Adipocyte (in vitro differentiated cells): ENCODE measurements at places on chromosomes 3 and 15.

- DNase-seq = peak; percentile 78
Observed at GRCh38 chr15:60328852-60329443, 68.8 kb downstream of the ANXA2 start.

DNA sequence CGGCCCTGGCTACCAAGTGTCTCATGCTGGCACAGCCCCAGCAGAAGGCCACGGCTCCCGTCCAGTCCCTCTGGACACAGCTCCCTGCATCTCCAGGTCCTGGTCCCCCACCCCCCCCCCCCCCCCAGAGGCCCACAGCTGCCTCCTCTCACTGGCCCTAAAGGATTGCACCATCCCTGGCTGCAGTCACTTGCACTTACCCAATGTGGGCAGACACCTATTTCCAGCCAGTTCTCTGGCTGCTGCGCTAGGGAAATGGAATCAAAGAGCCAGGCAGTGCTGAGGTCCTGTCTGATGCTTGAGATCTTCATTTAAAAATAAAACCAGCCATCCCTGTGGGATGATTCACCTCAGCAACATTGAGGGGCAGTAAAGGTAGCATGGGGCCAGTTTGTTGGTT, 346.4 kb downstream of the OCA2 start:
- no peak for DNase-seq

DNA sequence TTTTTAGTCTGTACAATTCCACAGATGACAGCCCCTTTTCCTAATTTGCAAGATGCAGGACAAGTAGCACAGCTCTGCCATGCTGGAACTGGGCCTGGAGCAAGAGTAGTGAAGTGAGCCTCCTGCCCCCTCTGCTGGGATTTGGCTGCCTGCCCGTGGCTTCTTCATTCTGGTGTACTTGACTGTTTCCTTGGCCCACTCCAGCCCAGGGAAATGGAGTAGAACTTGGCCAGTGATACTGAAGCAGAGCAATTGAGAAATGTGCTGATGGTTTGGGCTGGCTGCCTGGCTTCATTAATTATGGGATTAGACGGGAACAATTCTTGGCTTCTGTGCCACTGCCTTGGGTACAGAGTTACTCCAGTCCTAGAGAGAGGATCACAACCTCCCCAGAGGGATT, 2.8 kb downstream of the GPD1L start:
- peak; percentile 75 for DNase-seq

DNA sequence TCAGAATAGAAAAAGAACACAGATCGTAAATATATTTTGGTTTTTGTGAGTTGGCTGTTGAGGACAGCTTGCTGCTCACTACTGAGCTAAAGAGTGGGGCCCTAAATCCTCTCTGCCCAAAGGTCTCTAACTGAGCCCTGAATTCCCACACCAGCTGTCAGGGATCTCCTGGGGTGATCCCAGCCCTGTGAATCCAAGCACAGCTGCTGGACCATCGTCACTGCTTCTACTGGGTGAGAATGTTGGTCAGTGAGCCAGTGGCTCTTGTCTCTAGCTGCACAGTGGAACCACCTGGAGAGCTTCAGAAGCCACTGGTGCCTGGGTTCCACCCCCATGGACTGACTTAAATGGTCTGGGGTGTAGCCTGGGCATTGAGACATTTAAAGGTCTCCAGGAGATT, 90.5 kb upstream of the IL12A start:
- DNase-seq = no peak

DNA sequence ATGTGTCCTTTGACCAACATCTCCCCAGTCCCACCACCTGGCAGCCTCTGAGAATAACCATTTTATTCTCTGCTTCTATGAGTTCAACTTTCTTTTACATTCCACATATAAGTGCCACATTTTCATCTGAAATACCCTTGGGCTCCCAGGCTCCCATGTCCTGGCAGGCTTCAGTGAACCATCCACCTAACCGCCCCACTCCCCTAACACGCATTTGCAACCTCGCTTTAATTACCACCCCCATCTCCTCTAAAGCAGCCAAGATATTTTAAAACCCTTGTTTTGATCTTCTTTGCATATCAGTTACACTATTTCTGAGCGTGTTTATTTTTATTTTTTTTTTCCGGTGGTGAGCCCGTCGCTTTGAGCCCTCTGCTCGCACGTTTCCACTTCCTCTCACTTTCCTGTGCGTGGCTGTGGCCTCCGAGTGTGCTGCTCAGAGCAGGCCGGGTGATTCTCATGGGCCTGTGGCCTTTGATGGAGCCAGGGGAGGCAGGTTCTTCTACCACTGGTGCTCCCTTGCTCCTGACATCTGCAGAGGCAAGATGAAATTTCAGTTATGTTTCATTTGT, 195.4 kb upstream of the LPP start:
- DNase-seq = no peak

DNA sequence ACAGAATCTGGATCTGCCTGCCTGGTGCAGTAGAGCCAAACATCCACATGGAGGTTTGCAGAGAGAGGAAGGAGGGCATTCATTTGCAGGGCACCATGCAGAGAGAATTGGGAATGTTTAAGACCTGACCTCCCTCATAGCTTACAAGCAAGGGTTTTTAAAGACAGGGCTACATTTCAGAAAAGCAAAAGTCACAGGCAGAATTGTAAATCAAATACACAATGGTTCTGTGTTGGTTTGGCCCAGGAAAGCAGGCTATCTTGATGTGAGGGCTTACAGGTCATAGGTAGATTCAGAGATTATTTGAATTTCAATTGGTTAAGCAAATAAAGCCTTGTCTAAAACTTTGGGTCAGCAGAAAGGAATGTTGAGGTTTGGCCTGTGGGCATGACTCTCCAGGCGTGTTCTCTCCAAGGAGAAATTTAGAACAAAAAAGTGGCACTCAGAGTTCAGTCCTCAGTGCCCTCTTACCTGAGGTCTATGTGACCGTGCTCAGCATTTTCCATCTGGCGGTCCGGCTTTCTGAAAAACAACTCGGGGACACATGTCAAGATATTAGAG, 91.5 kb downstream of the CD47 start:
- DNase-seq = peak; percentile 37

DNA sequence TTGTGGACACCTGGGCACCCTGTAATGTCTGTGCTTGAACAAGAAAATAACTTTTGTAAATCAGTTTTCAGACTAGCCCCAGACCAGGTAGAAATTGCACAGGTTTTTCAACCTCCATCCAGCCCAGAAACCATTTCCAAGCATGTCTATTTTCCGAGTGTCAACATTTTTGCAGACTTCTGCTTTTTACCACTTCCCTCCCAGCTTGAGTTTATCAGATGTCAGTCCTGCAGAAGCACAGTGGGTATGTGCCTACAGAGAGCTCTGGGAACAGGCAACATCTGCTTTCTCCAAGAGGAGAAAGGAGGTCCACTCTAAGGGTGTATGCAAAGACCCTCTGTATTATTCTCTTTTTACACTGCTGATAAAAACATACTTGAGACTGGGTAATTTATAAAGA, 83.9 kb downstream of the LRRK1 start:
- no peak for DNase-seq

DNA sequence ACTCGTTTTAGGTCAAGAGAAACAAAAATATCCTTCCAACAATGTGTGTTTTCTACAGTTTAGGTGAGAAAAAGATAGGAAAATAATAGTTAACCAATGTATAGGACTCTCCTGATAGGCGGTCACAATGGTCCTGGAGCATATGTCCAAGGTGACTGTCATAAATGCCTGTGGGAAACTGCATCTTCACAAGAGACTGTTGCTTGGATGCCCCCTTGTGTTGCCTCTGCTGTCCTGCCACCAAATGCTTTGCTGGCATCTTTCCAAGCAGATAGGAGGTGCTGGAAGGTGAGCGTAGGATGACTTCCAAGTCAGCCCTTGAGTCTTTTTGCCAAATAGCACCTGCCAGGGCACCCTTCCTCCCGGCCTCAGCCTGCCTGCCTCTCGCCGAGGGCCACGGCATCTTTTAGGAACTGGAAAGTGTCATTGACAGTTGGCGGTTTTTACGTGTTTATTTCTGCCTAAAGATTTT, 24.1 kb upstream of the SACM1L start:
- peak; percentile 38 for DNase-seq

- no peak for DNase-seq
Observed at GRCh38 chr3:155303540-155304097, 10.1 kb upstream of the STRIT1 start.

DNA sequence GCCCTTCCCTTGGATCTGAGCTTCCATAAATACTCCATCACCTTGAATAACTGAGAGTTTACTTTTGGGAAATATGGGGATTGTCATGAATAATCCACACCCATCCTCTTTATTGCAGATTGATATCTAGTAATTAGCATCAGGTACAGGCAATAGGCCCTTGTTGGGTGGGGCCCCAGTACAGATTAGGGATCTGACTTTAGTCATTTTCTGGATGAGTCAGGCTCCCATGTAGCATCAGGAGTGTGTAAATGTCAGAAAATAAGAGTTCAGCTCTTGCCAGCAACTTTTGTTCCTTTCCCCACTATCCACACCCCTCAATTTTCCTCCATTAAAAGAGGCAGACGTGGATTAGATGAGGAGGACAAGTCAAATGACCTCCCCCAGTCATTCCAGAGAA, 17.7 kb upstream of the SNRK start:
- DNase-seq = peak; percentile 6

GRCh38 chr3:52844290-52844975, 9.6 kb upstream of the MUSTN1 start:
- DNase-seq = no peak
